ENCODE measurements at places on chromosomes 5 and 9.
A peak's percentile ranks its signal among the peaks of the same experiment; 100 is the strongest.

DNA sequence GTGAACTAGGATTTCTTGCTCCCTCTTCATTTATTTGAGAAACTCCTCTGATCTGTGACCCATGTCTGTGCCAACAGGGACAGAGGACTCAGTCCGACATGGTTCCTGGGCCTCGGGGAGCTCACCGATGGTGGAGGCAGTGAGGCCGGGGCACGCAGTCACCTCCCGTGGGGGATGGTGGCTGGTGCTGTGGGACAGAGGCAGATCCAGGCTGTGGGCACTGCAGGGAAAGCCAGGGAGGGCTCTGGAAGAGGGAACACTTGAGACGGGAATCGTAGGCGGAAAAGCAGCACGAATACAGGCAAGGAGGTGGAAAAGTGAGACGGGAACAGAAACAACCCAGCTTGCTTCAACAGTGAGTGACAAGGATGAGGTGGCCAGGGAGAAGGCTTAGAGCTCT, 127.8 kb downstream of the GABBR2 start:
- DNase-seq = peak; percentile 15

- DNase-seq = no peak
These were observed 135.2 kb upstream of the CLINT1 start for GRCh38 chr5:157993986-157994691.

DNA sequence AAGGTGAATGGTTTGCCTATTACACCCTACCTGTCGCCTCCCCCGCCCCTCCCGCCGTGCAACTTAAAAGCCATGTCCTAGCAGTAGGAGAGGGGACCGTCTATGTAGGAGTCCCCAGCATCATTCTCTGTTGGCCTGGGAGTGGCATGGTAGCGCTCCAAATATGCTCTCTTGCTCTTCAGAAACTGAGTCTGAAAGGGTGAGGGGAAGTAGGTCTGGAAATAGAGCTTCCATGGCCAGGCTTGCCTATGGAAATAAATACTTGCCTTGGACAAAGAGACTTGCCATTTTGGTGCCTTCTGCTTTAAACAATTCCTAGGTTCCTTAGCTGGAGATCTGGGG, 1.4 kb downstream of the RGS7BP start:
- DNase-seq = no peak

DNA sequence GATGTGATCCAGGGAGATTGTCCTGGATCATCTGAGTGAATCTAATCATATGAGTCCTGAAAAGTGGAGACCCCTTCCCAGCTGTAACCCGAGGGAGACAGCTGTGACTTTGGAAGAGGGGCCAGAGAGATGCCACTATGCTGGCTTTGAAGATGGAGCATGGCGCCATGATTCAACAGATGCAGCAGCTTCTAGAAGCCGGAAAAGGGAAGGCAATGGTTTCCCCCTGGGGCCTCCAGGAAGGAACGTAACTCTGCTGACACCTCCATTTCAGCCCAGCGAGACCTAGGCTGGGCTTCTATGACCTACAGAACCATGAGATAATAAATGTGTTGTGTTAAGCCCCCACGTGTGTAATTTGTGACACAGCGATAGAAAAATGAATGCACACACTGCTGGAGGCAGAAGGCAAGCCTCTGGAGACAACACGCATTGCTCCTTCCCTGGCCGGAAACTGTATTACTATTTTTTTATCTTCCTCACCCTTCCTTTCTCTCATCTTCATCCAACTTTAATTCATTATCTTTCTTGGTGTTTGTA, 16.6 kb upstream of the SARDH start:
- no peak for DNase-seq

DNA sequence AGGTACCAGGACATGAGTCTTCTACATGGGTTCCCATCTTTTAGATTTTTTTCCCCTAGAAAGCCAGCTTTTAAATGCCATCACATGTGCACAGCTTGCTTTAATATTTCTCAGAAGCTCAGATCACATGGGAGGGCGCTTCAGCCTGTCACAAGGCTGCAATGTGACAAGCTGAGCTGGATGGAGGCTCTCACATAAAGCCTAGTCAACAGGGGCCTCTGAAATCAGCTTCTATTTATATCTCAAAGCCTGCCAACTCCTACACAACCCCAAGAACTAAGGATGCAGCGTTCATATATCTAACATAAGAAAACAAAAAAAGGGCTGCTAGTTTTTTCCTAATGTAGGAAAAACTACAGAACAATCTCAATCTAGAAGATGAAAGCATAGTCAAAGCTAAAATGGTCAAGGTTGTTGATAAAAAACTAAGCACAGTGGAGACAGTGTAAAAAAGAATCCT, 2.3 kb downstream of the ZFAND5 start:
- DNase-seq = peak; percentile 40

GRCh38 chr5:61339764-61340163, 7.7 kb downstream of the ZSWIM6 start:
- DNase-seq = no peak

GRCh38 chr5:116970318-116970717, 395.7 kb upstream of the SEMA6A start:
- no peak for DNase-seq

- peak; percentile 51 for DNase-seq
These were observed 120.3 kb upstream of the BASP1 start for GRCh38 chr5:17096952-17097695.

DNA sequence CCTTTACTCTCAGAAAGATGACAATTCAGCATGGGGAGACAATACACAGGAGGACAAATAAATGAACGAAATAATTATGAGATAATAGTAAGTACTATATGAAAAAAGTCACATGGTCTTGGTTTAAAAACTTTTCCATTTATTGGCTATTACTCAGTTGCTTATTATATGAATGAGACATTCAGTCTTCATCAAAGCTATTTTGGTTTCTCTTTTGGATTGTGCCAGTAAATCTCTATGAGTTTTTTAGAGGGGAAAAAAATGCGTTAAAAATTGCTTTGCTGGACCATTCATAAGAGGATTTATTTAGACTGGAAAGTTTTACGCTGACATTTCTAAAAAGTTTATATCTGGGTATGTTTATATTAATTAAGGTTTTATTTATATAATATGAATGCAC, 137.7 kb downstream of the AOPEP start:
- no peak for DNase-seq

DNA sequence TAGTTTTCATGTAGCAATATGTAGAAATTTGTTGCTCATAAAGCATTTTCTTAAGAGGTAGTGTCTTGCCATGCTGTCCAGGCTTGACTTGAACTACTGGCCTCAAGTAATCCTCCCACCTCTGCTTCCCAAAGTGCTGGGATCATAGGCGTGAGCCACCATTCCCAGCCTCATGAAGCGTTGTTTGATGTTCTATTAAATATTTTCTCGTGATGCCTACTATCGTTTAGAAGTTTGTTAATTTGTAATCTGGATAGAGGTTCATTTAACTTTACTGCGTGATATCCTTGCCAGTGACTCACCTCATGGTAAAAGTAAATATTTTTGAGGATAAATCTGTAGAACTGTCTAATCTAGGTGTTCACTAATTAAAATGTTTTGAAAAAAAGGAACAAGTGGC, 82.6 kb downstream of the VCAN start:
- DNase-seq = no peak

DNA sequence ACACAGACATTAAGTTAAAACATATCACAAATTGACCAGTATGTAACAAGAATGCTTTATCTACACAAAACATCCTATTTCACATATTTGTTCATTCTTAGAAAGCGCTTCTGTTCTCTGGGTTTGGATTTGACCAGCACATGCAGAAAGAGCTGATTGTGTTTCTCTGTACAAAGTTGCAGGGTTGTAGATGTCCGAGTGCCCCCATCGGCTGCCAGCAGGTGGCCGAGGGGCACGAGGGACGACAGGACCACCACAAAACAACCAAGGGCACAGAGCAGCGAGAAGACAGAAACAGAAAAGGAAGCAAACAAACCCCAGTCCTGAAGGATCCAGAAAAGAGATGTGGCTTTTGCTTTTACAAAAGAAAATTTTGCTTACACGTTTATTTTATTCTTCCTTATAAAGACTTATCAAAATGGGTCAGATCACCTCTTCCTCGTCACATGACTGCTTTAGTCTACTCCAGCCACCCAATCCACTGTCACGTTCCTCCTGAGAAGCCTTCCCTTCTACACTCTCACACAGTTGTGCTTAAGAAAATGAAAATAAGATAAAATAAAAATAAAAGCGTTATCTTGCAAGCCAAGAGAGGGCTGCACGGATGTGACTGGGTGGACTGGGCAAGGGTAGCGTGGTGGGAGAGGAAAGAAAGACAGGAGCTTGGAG, 9.5 kb downstream of the OTP start:
- DNase-seq = peak; percentile 51

GRCh38 chr9:89319015-89319905, 960 bp downstream of the SECISBP2 start:
- DNase-seq = peak; percentile 38

DNA sequence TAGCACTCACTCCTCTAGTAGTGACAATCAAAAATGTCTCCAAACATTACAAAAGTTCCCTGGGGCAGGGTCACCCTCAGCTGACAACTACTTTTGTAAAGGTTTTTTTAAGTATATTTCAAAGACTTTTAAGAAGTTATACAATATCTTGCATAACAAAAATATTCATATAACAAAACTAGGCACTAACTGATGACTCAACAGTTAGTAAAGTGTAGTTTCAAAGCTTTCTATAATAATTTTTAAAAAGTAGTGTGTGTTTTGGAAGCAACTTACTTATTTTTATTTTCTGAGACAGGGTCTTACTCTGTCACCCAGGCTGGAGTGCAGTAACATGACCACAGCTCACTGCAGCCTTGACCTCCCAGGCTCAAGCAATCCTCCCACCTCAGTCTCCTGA, 84.9 kb downstream of the BAAT start:
- no peak for DNase-seq

DNA sequence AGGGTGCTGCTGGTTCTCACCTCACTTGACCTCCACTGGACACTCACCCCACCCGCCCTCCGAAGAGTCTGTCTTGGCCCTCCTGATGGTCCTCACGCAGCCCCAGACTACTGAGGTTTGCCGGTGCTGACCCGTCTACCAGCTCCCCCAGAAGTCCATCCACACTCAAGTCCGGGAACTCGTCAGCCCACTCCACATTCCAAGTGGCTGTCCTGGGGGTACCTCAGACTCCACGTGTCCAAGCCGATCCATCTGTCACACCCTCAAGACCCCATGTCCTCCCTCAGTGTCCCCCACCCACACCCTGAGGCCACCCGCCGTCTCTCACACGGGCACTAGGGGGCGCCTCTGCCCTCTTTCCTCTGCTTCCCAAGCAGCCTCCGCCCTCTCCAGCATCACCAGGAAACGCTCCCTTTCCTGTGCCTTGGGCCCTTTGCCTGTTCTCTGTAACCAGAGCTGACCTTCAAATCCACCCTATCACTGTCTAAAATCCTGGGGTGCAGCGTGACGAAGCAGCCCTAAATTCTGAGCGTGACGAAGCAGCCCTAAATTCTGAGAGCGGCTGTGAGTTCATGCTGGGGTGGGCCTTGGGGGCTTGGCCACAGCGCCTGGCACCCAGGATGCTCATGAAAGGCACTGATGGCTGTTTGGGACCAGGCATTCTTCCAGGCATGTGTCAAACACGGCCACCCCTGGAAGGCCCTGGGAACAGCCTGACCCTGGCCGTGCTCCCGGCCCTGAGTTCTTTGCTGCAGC, 95.7 kb downstream of the KCNT1 start:
- no peak for DNase-seq

DNA sequence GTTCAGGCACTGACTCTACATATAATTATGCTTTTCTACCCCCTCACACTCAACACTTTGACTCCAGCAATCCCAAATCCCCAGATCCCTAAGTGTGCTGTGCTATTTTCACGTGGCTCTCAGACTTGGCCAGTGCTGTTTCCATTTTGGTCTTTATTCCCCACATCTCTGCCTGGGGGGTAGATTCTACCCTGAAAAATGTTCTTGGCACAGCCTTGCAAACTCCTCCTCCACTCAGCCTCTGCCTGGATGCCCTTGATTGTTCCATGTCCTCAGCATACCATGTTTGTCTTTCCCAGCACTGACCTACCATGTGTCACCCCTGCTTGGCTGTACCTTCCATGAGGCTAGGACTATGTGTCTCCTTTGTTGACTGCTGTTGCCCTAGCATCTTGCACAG, 43.0 kb downstream of the FXN start:
- no peak for DNase-seq

DNA sequence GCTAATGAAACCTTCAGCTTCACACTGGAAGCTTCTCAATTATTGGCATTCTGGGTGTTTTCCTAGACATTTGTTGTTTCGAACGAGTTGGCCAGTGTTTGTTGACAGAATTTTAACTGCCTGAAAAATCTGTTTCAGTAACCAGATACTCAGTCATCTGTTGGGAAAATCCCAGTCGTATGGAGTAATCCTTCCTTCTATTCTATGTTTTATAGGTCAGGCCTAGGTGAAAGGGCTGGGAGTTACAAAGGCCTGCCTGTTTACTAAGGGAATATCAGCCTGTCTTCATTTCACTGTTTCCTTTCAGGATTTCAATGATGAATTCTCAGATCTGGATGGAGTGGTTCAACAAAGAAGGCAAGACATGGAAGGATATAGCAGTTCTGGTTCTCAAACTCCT, 59.9 kb downstream of the GRAMD2B start:
- DNase-seq = no peak

DNA sequence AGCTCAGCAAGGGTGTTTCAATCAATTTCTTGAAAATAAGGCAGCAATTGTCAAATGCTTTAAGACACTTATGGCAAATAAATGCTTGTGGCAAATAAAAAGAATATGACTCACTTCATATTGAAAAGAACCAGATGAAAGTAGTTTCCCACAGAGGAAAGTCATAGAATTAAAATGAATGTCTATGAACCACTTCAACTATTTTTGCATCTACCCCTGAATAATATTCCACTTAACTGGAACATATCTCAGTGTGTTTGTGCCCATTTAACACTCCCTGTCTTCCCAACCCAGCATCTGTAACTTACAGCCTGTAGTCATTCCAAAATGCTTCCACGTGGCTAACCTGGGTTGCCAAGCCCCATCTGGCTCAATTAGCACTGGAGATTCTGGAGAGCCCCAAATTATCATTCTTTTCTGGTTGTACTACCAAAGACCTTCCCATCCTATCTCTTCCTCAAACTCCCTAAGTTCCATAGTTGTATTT, 84.7 kb downstream of the FEM1C start:
- DNase-seq = no peak

GRCh38 chr5:53678981-53679660, 118.7 kb downstream of the NDUFS4 start:
- no peak for DNase-seq

GRCh38 chr9:110143485-110143884, 64.5 kb downstream of the C9orf152 start:
- DNase-seq = no peak

DNA sequence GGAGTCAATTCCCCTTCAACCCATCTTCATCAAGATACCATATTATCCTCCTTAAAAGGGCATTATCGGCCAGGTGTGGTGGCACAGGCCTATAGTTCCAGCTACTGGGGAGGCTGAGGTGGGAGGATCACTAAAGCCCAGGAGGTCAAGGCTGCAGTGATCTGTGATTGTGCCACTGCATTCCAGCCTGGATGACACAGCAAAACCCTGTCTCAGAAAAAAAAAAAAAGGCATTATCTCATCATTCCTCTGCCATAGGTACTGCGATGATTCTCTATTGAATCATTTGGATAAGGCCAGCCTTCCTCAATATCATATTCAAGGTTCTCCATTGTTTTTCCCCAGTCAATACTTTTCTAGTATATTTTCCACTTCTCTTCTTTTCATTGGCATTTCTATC, 39.2 kb upstream of the RAB3C start:
- no peak for DNase-seq

- peak; percentile 30 for DNase-seq
These were observed 137.5 kb upstream of the TUT7 start for GRCh38 chr9:86491468-86492266.

Measured in right kidney (tissue), 9 donors.